Thoracic aorta (tissue), 2 donors: ENCODE measurements at places on chromosomes 1 and 21. TPM values are rescaled to one million over a fixed set of nuclear protein-coding genes. Genes with fewer than 3 reads are reported as not detected.
A peak's percentile ranks its signal among the peaks of the same experiment; 100 is the strongest.

Gene TNN
- not detected for total RNA-seq

Gene KRTAP19-6
- total RNA-seq: not detected

Gene DDAH1
- 30.5 TPM for total RNA-seq

Gene BGLAP
- total RNA-seq: not detected

Gene LRRC53
- total RNA-seq: not detected

Gene OR10J1
- total RNA-seq: not detected

Gene TTC22
- total RNA-seq: not detected

DNA sequence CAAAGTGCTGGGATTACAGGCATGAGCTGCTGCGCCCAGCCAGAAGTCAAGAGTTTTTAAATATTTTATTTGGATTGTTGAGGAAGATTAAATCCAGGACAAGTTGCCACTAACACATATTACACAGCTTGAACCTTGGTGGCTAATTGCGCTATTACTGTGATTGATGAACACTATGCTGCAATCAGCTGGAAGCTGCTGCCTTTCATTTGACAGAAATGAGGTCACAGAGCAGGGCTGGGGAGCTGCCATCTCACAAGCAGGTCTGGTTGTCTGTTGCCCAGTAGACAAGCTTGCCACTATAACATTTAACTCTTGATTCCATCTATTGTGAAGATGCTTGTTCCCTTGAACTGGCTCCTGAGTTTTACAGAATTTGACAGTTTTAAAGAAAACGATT is 37.4 kb upstream of the NRDC start:
- DNase-seq: no peak

GRCh38 chr1:48610628-48611542 is 138.9 kb upstream of the SPATA6 start:
- DNase-seq: no peak

- DNase-seq: no peak
These were observed 66.1 kb downstream of the TENT5C start for GRCh38 chr1:117671781-117672501.

GRCh38 chr21:34790834-34791233 is 122.0 kb downstream of the CLIC6 start:
- no peak for DNase-seq

GRCh38 chr1:6024376-6024775 is 21.3 kb upstream of the KCNAB2 start:
- DNase-seq: no peak

DNA sequence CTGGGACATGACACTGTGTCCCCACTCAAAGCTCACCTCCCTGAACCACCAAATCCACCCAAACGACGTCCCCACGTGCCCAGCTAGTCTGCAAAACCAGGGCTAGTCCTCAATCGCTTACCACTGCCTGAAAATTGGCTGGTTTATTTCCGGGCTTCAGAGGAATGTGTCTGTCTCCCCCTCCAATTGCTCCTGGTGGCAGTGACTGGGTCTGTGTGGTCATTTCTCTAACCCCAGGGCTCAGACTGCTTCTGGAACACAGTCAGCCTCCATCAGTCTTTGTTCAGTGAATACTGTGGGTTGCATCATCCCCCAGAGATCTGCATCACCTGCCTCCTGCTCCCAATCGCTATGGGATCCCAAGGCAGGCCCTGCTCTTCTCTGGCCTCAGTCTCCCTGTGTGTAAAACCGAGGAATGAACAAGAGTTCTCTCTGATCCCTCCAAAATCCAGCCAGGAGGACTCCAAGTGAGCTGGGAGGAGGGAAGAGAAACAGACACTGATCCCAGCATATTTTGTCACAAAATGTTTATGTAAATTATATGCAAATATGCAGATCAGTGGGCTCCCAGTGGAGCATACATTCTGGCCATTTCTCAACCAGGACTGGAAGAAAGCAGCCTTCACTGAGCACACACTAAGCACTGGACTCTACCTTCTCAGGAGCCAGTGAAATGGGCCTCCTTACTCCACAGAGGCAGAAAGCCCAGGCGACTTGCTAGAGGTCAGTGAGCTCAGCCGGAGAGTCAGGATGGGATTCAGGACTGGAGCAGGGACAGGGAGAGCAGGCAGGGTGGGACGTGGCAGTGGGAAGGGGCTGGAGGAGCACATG is 20.9 kb downstream of the SDC3 start:
- DNase-seq: no peak

GRCh38 chr1:221408117-221408803 is 333.6 kb downstream of the DUSP10 start:
- DNase-seq: no peak

DNA sequence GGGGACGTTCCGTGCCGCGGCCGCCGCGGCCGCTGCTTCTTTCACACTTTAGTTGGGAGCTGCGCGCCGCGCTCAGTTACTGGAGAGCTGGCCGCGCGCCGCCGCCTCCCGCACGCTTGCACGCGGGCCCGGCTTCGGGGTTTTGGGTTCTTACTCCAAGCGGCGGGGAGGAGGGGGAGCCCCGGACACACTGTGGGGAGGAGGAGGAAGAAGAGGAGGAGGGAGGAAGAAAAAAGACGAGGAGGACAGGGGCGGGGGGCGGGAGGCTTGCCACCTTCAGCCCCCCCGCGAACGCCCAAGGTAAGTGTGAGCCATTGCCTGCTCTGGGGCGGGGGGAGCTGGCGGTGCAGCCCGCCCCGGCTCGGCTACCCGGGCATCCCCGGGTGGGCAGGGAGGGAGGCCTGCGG is 243 bp downstream of the C1orf21 start:
- DNase-seq: peak; percentile 19

DNA sequence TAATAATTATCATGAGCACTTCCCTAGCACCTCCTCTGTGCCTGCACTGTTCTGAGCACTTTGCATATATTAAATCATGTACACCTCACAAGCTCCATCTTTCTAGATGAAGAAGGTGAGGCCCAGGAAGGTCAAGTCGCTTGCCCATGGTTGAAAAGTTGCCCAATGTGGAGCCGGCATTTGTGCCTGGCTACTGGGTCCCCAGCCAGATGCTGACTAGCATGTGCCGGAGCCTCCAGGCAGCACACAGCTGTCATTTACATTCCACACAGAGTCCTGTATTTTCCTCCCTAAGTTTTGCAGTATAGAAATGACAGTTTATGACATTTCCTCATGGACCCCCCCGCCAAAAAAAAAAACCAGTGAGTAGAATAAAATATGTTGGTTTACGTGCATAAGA is 94.3 kb downstream of the BCAR3 start:
- no peak for DNase-seq

- no peak for DNase-seq
These were observed 225.7 kb downstream of the TOMM20 start for GRCh38 chr1:234902774-234903547.

DNA sequence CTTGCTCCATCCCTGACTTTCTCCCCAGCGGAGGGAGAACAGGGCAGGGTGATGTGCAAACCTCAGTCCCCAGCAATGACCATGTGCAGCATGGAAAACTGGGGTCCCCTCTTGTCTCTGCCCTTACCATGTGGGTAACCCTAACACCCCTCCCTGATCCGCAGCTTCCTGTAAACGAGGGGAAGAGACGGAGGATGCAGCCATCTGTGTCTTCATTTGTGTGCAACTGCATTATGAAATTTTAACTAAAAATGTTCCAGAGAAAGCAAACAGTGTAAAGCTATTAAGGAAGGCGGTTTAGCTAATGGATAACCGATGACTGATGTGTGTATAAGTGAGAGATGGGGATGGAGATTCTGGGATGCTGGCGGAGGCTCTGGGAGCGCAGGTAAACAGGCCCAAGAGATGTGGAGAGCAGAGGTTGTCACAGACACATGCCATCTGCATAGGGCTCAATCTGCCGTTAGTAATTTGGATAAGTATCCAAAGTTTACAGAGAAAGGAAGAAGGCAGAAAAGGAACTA is 206.6 kb downstream of the DSCAM start:
- no peak for DNase-seq

- DNase-seq: no peak
These were observed 40.2 kb downstream of the FAAH start for GRCh38 chr1:46434358-46434757.
